ENCODE measurements at places on chromosomes 1 and 21.

- peaks cover 8% of the 10 kb centered on the region for H3K4me1 ChIP-seq
- H3K36me3 ChIP-seq, result peaks cover 4% of the 10 kb centered on the region
- no peak overlapping the region for H3K4me3 ChIP-seq
- DNase-seq, result peak; percentile 65
These were observed 88.6 kb downstream of the NUF2 start for GRCh38 chr1:163410073-163410999.

DNA sequence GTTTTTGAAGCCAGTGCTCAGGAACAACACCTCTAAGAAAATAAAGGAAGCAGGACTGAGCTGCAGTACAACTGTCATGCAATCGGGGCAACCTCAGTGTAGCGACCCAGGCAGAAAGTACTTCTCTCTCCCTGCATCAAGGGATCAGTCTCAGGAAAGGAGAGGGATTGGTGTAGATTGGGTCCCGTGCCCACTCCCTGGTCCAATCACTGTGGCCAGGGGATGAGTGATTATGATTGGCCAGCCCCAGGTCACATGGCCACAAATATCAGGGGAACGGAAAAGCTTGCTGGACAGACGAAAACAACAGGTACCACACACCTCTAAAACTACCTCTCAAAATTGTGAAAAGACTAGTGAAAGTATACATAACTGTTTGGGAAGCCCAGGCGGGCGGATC is 136.2 kb upstream of the F3 start:
- no peaks in the 10 kb centered on the region for H3K4me1 ChIP-seq
- no peaks in the 10 kb centered on the region for H3K27me3 ChIP-seq
- no peak overlapping the region for H3K4me3 ChIP-seq
- H3K36me3 ChIP-seq, result no peaks in the 10 kb centered on the region
- DNase-seq, result no peak

- H3K4me3 ChIP-seq, result no peak overlapping the region
- peak overlapping the region; percentile 40 for H3K27ac ChIP-seq
- peaks cover 42% of the 10 kb centered on the region for H3K36me3 ChIP-seq
- peak; percentile 52 for DNase-seq
- no peaks in the 10 kb centered on the region for H3K27me3 ChIP-seq
- peaks cover 24% of the 10 kb centered on the region for H3K4me1 ChIP-seq
These were observed 46.5 kb downstream of the NCF2 start for GRCh38 chr1:183543619-183544204.

- H3K27me3 ChIP-seq, result no peaks in the 10 kb centered on the region
- peaks cover 11% of the 10 kb centered on the region for H3K36me3 ChIP-seq
- DNase-seq, result peak; percentile 74
These were observed 58.2 kb downstream of the WLS start for GRCh38 chr1:68173936-68174737.

DNA sequence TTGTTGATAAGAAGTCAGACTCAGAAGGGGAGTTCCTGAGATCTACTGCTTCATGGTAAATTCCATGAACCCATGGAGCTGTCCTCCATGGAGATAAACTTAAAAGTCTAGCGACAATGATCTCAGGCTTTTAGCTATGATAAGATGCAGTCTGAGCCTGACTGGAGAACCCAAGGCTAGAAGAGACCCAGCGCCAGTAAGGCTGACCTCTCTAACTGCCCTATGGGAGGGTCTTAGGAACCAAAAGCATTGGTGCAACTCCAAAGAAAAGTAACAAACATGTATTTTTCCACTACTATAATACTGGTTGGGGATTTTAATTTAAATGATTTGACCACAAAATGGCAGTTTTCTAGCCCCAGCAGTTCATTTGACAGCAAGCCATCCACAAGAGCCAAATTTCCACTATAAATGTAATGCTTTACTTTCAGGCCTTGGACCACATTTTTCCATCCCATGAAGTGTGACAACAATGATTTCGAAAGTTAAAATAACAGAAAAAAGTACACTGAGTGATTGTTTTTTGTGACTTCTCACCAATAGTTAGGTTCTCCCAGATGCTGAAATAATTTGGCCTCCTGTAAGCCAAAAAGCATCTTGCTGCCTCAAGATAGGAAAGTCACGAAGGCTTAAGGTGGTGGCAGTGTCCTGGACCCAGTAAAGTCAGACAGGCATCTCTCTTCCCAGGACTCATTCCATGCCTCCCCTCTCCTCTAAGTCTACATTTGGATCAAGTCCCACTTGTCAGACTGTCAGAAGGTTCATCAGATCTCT is 43.1 kb upstream of the EXOSC10 start:
- no peak overlapping the region for H3K27ac ChIP-seq
- H3K36me3 ChIP-seq, result peaks cover 4% of the 10 kb centered on the region
- no peaks in the 10 kb centered on the region for H3K27me3 ChIP-seq
- H3K4me1 ChIP-seq, result no peaks in the 10 kb centered on the region
- DNase-seq, result no peak

DNA sequence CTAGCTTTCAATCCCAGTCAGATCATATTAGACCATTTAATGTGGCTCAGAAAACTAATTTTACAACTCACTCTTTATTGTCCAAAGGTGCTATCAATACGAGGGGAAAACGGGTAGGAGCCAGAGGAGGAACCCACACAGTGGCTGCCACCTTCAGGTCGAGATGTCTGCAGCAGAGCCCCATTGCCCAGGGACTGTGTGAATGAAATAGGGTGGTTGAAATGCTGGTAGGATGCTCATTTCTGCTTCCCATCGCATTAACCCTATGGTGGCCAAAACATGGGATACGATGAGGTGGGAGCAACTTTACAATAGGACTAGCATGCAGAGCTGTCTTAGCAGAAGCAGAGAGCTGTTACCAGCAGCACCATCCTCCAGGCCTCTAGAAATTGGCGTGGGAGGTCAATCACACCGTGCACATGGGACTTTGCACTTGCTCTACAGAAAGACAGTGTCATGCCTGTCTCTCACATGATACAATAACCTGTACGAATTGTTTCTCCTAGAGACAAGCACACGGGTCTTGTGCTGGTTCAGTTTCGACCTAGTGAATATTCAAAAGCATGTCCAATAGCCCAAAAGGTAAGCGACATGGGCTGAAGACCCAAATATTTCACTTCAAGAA is 69.5 kb upstream of the DESI2 start:
- DNase-seq, result no peak
- H3K4me3 ChIP-seq, result no peak overlapping the region
- H3K36me3 ChIP-seq, result no peaks in the 10 kb centered on the region
- no peaks in the 10 kb centered on the region for H3K4me1 ChIP-seq

GRCh38 chr1:36493524-36493923 is 10.8 kb upstream of the CSF3R start:
- no peak for DNase-seq
- no peak overlapping the region for H3K4me3 ChIP-seq
- H3K27me3 ChIP-seq, result peaks cover 44% of the 10 kb centered on the region
- H3K4me1 ChIP-seq, result no peaks in the 10 kb centered on the region

GRCh38 chr1:231761747-231762541 is 135.4 kb downstream of the DISC1 start:
- H3K27me3 ChIP-seq, result no peaks in the 10 kb centered on the region
- H3K27ac ChIP-seq, result no peak overlapping the region
- no peak for DNase-seq
- no peak overlapping the region for H3K4me3 ChIP-seq
